ENCODE measurements at places on chromosomes 11 and 22.

GRCh38 chr11:92045301-92045700 is 179.3 kb upstream of the FAT3 start:
- no peak for DNase-seq

DNA sequence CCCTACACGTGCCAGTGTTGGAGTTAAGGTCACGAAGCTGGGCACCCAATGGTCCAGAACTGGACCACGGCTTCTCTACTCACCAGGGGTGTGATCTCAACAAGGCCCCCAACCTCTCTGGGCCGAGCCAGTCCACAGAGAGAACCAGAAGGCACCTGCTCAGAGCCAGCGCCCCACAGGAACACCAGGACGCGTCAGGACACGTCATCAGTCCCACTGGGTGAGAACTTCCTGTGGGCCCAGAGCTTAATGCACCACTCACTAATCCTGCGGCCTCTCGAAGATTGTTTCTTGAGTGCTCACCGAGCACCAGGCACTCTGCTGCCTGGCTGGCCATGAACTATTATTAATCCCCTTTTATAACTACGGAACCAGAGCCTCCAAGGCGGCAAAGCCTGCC is 10.1 kb downstream of the PHF21B start:
- DNase-seq: no peak

DNA sequence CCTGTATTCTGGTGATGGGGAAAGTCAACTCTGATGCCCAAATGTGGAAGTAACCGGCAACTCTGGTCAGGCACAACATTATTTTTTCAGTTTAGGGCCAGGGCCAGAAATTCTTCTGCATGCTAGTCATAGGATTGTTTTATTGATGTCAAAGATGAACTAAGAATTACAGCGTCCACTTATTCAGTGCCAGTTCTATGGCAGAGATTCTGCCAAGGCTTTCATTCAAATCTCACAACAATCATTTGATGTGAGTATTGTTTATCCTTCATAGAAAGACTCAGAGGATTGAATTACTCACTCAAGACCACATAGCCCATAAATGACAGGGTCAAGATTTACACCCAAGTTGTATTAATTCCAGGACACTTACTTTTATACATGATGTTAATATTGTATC is 87.7 kb downstream of the TMPRSS5 start:
- no peak for DNase-seq

GRCh38 chr22:43616645-43617044 is 195.5 kb downstream of the EFCAB6 start:
- no peak for DNase-seq

DNA sequence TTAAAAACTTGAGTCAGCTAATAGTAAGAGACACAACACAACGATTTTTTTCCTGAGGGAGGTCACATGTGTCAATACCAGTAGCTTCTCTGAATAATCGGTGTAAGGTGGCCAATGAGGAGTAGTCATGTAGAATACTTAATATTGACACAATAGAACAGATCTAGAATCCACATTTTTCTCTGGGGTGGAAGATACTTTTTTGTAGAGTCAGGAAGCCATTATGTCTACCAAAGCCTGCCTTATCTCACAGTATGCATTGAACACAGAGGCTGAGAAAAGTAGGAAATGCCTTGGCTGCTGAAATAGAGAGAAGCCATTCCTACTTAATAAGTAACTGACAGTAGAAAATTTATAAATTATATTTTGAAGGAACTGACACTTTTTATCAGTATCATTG is 725.0 kb downstream of the METTL15 start:
- no peak for DNase-seq

DNA sequence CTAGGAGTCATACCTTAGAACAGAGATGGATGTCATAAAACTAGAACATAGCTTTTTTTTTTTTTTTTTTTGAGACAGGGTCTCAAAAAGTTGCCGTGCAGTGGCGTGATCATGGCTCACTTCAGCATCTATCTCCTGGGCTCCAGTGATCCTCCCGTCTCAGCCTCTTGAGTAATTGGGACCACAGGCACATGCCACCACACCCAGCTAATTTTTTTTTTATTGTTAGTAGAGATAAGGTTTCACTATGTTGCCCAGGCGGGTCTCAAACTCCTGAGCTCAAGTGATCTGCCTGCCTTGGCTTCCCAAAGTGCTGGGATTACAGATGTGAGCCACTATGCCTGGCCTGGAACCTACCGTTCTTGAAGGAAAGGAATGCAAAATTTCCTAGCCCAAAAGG is 8.8 kb upstream of the CEP295 start:
- no peak for DNase-seq

DNA sequence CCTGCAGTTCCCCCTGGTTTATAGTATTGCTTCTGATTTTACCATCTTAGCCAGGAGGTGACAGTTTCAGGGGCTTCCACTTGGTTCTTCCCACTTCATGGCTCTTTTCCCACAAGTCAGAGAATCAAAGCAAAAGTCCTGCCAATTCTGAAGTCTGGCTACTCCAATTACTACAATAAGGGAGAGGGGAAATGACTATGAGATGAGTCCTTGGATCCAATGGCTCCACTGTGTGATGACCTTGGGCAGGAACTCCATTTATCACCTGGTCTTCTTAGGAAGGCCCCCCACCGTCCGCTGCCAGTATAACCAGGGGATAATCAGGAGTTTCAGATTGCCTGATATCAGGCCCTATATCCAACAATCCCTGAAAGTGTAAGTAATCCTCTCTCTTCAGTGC is 31.6 kb upstream of the CCND1 start:
- no peak for DNase-seq

DNA sequence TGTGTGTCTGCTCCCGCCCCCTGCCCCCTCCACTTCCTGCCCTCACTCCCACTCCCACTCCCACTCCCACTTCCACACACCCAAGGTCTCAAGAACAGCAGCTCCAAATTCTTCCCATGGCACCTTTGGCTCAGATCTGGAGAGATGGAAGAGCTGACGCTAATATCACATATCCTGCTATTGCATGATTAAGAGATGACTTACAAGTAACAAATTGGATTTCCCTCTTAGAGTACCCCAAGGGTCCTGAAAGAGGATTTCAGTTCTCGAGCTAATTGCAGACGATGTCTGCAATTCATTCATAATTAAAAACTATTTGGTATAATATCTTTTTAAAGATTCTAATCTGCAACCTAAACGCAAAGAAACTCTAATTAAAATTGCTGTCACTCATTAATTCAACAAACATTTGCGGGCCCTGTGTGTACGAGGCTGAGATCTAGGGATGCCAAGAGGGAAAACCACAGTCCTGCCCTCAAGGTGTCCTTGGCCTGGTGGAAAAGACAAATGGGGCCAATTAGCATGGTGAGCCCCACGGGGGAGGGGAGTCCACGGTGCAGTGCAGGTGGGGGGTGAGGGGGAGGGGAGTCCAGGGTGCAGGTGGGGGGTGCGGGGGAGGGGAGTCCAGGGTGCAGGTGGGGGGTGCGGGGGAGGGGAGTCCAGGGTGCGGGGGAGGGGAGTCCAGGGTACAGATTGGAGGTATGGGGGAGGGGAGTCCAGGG is 50.3 kb downstream of the CELSR1 start:
- DNase-seq: no peak

DNA sequence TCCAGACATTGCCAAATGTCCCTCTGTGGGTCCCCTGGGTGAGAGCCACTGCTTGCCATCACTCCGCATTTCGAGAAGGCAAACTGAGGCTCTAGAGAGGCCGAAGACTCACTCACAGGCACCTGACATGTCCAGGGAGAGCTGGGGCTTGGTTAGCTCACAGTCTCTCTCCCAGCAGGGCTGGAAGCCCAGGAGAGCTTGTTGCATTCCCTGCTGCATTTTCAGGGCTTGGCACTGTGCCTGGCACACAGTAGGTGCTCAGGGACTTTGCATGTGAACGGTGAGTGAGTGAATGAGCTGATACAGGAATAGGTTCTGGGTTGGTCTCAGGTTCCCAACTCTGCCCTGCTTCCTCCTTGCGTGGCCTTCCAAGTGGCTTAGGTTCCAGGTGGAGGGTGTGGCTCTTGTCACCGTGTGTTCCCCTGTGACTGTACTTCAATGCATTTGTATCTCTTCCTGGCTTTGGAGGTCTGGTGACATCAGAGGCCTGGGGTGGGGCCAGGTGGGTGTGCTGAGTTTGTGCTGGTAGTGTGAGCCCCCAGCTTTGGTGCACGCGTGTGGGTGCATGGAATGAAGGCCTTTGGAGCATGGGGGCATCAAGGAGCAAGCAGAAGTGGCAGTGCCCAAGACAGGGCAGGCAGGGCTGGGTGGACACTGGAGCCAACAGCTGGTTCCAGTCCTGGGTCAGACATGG is 18.4 kb upstream of the SMIM38 start:
- DNase-seq: no peak

DNA sequence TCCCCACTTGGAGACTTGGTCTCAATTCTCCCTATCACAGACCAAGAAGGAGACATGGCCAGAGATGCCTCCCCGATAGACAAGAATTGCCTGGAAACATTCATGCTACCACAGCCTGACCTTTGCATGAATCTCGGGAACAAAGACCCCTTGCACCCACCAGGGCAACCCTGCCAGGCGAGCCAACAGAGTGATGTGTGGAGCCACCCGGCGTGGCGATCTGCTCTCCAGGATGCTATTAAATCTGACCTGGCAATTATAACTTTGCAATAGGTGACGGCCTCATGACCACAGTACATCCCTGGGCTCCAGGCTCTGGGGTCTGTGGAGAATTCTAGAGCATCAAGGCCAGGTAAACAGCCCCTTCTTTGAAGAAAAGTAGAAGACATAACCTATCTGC is 31.1 kb upstream of the MN1 start:
- DNase-seq: no peak

DNA sequence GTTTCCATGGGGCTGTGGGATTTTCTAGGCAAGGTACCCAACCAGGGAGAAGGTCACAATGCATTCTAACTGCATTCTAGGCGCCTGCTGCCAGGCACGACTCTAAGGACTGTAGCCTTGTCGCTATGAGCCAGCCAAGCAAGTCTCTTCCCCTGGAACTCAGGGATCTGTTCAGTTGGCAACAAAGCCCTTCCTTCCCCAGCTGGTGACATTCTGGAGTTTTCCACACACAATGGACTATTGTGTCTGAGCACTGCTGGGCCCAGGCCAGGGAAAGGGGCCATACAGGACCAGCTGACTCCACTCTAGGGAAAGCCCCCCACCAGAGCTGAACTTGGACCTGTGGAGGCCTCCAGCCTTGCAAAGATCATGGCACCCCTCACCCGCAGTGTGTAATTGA is 116.8 kb downstream of the RRAS2 start:
- DNase-seq: no peak

- no peak for DNase-seq
Measured at GRCh38 chr11:126106594-126107328, 44.1 kb upstream of the CDON start.

- DNase-seq: no peak
Measured at GRCh38 chr11:118742304-118742703, 48.7 kb downstream of the DDX6 start.

- DNase-seq: no peak
Measured at GRCh38 chr11:217704-218103, 10.2 kb downstream of the RIC8A start.

- no peak for DNase-seq
Measured at GRCh38 chr11:86370922-86371594, 3.6 kb upstream of the CCDC81 start.

DNA sequence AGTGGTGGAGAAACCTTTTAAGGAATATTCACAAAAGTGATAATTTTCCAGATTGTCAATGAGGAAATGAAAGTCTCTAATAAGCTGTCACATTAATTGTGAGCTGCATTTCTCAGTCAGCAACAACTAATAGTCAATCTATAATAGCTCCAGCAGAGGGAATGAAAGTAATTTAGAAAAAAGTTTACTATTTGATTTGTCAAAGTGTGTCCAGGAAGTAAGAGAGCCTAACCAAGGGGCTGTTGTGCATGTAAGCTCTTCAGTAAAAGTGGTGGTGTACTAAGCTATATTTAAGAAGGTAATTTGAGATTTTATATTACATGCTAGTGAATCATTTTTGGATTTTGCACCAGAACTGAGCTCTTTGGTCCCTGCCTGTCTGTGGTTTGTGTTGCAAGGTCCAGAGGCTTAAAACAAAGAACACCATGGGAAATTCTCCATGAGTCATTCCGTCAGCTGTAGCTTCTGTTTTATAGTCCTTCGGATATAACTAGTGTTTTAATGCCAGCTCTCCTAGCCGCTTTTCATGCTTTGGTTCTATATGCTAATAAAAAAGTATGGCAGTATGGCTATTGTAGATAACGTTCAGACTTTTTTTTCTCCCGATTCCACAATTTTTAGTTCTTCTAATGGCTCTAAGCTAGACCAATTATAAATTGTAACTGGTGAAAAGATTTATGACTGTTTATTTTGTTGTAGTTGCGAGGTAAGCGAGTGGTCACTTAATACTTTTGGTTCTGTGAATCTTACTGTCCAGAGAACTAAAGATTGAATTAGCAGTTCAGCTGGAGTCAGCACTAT is 64.6 kb downstream of the ARHGEF12 start:
- DNase-seq: no peak

DNA sequence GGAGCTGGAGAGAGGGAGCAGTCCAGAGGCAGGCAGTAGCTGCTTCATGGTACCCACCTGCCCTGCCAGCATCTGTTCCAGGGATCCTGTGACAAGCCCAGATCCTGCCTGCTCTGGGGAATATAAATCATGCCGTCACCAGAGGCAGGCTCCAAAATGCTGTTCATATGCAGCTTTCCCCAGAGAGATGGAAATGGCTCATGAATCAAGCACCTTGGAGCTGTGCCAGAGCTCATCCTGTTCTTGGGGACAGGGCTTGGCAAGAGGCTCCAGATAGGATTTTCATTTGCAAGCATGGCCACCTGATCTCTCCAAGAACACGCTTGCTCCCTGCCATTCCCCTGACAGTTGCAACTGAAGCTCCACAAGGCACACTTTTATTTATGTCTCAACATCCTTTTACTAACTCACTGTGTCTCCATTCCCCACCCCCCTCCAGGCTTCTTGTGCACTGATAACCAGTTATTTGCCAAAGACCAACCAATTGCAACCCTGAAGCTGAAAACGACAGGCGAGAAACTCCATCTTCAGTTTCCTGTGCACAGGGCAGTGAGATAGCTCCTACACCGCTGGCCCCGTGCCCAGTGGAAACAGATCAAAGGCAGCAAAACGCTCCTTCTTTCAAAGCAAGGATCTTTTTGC is 115.8 kb upstream of the PITPNB start:
- DNase-seq: no peak

DNA sequence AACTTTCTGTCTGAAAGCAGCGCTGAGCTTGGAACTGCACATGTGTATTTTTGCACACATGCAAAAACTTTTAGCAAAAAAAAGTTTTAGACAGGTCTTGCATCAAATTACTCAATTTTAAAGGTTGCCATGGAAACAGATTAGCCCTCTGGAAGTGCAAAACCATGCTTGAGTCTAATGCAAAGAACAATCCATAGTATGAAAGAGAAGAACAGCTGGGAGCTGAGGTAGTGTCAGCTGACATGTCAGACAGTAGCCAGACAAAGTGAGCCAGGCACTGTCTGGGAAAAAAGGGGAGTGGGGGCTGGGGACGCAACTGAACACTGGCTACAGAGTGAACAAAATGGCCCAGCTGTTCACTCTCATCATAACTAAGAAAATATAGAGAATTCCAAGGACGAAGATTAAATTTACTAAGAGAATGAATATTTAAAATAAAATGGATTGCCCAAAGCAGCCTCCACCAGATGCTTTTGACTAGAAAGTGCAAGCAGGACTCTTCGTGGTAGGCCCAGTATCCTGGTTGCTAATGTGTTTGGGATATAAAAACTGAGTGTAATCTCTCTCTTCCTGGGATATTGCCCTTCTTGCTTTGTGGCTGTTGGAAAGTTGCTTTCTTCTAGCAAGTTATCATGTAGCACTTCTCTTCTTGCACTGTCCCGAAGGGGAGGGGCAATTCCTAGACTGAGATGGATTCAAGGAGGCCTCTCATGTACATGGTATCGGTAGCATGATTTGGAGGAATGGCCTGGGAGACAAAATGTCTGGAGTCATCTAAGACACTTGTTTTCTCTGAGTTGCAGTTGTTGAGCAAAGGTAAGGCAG is 434.1 kb upstream of the FAT3 start:
- DNase-seq: no peak

- no peak for DNase-seq
Measured at GRCh38 chr22:24066865-24067264, 55.8 kb downstream of the CABIN1 start.
